ENCODE measurements at places on chromosomes 4 and X. TPM values are rescaled to one million over a fixed set of nuclear protein-coding genes. Genes with fewer than 3 reads are reported as not detected.

- DNase-seq = no peak
These were observed 252.0 kb downstream of the FBXW7 start for GRCh38 chr4:152283801-152284470.

DNA sequence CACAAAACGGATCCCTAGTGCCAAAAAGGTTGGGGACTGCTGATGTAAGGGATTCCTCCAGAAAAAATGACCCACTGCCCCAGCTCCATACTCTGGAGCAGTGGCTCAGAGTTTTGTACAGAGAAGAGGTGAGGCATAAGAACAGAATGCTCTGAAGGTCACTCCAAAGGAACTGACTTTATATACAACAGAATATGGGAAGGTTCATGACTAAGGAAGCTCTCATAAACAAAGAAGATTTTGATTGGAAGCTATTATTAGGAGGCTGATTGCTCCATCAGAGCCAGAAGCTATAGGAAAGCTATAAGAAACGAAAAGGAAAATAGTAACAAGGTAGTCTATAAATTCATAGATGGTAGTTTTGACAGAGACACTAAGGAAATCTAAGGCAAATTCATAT, 203.1 kb downstream of the SLC7A11 start:
- DNase-seq = no peak

DNA sequence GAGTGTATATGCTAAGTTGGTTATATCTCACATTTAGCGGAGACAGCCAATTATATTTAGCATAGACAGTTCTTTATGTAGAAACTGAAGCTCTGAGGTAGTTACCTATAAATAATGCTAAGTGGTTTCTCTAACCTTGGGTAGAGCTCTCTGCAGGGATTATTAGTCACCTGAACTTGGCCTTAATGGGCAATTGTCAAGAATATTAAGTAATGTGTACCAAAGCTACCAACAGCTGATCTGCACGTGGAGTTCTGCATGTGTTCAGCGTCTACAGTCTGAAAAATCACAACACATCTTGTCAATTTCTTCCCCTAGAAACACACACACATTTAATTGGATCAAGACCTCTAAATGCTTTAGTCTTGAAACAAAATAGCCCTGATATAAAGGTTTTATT, 740.6 kb upstream of the FAM241A start:
- DNase-seq = no peak

The C4orf33 gene
- 11.1 TPM for total RNA-seq

GRCh38 chr4:166527500-166527899, 654.5 kb downstream of the TLL1 start:
- DNase-seq = no peak

GRCh38 chr4:112181358-112182000, 36.2 kb downstream of the FAM241A start:
- no peak for DNase-seq

DNA sequence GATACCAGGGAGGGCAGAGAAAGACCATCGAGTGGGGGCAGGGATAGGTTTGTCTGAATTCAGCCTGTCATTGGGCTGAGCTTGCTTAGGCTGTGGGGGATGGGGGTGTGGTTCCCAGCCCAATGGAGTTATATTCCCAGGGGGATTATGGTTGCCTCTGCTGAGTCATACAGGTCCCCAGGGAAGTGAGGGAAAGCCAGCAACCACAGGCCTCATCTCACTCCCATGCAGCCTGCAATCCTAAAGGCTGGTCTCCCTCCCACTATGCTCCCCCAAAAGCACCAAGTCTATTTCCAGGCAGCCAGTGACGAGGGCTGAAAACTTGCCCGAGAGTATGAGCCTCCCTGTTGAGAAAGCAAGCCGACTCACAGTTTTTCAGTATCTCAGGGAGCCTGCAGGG, 39.3 kb downstream of the AFM start:
- peak; percentile 23 for DNase-seq

Data from umbilical cord (tissue), 2 donors.